COR-L47 (cell line): ENCODE measurements at places on chromosomes 5 and 9.

- DNase-seq: no peak
Measured at GRCh38 chr5:39331861-39332381, 32.4 kb downstream of the C9 start.

DNA sequence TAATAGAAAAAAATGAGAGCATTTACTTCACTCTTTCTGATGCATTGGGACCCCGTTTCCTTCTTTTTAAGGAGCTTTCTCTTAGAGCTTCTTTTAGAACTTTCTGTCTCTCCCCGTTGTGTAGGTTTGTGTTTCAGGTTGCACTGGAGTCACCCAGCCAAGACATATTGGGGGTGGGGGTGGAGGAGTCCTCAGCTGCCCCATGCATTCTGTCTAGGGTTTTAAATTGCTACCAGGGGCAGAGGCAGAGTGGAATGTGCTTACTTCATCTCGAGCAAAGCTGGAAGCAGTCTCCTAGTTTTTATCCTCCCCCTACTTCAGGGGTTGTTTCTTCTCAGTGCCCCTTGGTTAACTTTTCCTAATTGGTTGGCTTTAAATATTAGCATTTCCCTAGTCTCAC, 9.4 kb downstream of the OR2K2 start:
- DNase-seq: no peak

DNA sequence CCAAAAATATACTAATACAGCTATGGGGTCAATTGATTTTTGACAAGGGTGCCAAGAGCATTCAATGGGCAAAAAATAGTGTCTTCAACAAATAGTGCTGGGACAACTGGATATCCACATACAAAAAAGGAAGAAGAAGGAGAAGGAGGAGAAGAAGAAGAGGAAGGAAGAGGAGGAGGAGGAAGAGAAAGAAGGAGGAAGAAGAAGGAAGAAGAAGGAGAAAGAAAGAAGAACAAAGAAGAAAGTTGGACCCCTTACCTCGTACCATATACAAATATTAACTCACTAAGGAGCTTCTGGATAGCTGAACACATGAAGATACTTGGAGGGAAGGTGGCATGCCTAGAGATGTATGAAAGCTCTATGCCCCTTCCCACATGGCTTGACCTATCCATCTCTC, 17.2 kb upstream of the DELE1 start:
- DNase-seq: no peak

- DNase-seq: no peak
Measured at GRCh38 chr9:137411260-137411644, 11.7 kb downstream of the EXD3 start.

DNA sequence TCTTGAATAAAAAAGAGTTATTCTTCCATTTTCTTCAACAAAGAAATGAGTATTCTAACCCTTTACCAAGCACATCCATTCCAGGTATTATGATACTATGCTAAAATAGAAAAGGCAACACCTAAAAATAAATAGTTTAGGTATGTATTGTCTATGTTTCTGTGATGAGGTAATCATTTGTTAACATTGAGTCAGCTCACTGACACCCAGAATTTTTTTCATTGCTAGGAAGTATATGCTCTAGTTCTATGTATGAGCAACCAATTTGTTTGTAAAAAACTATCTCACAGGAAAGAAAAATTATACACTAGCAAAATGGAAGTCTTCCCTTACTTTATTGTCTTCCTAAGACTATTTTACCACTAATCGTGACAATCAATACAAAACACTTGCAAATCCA, 615.6 kb upstream of the GRIN3A start:
- DNase-seq: no peak

GRCh38 chr5:171845040-171845630, 59.5 kb downstream of the SMIM23 start:
- no peak for DNase-seq

GRCh38 chr5:42423285-42424165, at the start of gene GHR:
GHR (plus strand) TSS chr5:42423439; CDS start chr5:42565875, 142,436 bp downstream.
- DNase-seq: peak; percentile 55

- no peak for DNase-seq
Measured at GRCh38 chr5:154653418-154653763, 101.8 kb upstream of the LARP1 start.

- DNase-seq: no peak
Measured at GRCh38 chr9:110809038-110809595, 140.5 kb downstream of the MUSK start.

DNA sequence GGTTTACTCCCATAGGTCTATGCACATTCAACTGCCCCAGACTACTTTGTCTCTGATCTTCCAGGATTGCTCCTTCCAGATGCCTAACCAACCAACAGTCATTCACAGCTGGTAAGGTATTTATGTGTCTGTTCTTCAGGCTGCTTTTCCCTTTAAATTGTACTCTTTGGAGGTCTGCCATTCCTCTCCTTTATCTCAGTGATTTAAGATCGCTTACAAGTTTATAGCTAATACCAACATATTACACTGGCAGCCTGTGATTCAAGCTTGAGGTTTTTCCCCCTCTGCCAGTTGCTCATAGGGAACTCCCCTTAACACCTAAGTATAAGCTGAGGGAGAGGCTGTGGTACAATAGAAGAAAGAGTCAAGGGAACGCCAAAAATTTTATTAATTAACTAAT, 711.7 kb upstream of the EDIL3 start:
- no peak for DNase-seq

DNA sequence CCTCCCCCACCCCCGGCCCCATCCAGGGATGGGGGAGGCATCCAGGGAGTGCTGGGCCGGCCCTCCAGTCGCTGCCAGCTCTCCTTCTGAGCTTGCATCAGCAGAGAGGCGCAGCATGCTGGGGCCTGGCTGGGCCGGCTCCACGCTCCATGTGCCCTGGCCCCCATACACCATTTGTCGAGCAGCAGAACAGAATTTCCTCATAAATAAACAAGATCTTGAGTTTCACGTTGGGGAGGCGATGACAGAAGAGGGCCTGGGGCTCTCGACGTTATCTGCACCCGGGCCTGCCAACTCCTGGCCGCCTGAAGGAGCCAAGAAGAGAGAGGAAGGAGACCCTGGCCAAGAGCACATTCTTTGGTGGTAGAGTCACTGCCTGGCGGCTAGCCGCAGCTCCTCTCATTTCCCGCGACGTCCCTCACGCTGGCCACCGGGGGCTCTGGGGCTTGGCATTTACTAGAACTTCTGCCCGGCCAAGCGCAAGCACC, 177.0 kb downstream of the FGF18 start:
- DNase-seq: no peak

DNA sequence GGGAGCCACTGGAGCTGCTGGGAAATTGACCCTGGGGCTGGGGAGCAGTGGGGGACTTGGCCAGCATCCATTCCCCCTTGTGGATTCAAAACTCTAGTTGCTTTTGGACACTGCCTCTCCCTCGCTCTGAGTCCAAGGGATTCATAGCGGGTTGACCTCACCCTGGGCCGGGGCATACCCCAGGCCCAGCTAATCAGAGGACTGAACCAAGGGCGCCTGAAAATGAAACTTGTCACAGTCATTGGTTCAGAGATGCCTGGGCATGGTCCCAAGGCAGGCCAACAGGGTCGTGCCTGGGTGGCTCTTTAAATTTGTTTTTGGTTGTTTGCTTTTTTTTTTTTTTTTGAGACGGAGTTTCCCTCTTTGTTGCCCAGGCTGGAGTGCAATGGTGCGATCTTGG, 22.6 kb downstream of the STK10 start:
- no peak for DNase-seq

- no peak for DNase-seq
Measured at GRCh38 chr9:123607479-123607878, 251.5 kb downstream of the CRB2 start.

GRCh38 chr9:84383178-84383577, 42.6 kb upstream of the SLC28A3 start:
- no peak for DNase-seq

- DNase-seq: peak; percentile 60
Measured at GRCh38 chr9:136629879-136630661, 32.6 kb upstream of the EGFL7 start.

GRCh38 chr5:44613936-44614335, 194.8 kb upstream of the MRPS30 start:
- no peak for DNase-seq

DNA sequence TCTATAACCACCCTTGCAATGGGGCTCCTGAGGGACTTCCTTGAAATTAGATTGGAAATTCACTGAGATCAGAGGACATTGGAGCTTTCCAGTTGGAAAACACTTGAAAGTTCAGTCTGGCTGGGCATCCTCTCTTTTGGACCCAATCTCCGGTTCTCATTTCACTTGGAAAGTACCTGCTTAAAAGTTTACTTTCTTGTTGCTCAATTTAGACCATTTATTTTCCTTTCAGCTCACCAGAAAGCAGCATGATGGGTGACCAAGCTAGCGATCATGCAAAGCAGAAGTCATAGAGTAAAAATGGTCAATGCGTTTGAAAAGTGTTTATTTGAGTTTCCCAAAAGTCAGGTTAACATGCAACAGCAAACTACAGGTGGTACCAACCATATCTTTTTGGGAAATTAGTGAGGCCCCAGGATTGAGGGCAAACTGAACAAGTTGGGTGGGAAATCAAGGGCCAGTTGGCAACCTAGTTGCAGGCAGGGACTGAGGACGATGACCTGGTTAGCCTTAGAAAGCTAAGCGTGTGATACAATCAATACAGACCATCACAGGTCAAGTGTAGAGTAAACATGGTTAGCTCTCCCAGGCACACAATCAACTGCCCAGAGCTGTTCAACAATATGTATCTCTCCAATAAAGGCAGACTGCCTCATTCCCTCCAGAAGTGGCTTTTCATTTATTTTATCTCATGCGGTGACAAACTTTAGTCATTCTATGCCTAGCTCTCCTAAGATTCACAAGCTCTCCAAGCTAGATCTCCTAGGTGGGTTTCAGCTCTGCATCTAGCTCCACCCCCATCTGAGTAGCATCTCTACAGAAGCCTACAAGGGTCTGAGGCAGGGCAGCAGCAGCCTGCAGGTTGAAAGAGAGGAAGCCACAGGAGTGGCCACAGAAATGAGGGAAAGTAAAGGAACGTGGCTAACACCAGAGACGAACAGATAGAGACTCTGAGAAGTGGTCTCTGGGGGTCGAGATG, 136.9 kb downstream of the UGCG start:
- DNase-seq: no peak

GRCh38 chr9:121651295-121652020, at the start of gene DAB2IP:
DAB2IP (plus strand) TSS chr9:121651634; CDS start chr9:121651776, 142 bp downstream.
- peak; percentile 44 for DNase-seq

GRCh38 chr5:72746736-72747135, 69.7 kb upstream of the TNPO1 start:
- no peak for DNase-seq

GRCh38 chr5:14146725-14147124, 3.6 kb downstream of the TRIO start:
- DNase-seq: no peak

- no peak for DNase-seq
Measured at GRCh38 chr9:136793086-136793946, 2.2 kb downstream of the TMEM141 start.

GRCh38 chr5:142663246-142663645, 22.6 kb downstream of the FGF1 start:
- DNase-seq: no peak

DNA sequence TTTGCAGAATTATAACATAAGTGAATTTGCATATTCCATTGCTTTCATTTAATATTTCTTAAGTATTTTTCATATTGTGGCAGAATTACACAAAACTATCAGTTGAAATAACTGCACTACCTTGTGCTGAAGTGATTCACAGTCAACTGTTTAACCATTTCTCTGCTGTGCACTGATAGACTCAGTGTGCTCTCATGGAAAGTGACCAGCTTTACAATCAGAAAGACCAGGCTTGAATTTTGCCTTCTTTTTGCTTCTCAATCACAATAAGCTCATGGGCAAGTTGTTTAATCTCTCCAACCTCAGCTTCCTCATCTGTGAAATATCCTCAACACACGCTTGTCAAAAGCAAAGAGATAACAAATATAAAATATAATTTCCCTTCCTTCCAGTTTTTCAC, 18.3 kb downstream of the CDK5RAP2 start:
- DNase-seq: no peak

DNA sequence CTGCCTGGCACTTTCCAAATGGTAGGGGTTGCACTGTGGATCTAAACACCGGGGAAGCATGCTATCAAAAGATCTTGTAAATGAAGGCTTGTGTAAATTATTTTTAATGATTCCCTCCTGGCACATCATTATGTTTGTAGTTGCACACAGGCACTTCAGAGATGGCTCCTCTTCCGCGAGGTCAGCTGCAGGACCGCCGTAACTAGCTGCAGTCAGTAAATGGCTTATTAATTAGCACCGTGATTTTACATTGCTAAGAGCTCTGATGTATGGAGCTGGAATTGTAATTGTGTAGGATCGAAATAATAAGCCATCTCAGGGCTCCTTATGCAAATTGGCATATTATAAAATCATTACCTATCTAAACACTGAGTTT, 397.6 kb upstream of the IRX1 start:
- no peak for DNase-seq

DNA sequence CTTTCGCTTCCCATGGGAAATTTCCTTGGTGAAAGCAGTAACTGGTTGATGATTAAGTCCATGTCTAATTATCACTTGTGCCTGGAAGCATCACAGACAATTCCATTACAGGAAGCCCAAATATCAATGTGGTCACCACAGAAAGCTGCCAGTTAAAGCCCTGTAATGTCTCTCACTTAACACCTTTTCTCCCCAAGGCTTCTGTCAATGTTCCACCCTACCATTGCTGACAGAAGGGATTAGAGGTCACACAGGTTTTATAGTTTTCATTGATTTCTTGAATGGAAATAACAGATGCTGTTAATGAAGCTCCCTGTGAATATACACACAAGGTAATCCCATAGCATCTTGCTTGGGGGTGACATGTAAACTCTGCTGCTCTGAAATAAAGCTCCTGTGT, 279.2 kb downstream of the COX7C start:
- DNase-seq: no peak

- no peak for DNase-seq
Measured at GRCh38 chr9:68706363-68707201, 1.5 kb downstream of the PIP5K1B start.

GRCh38 chr5:158718738-158719505, 380.8 kb downstream of the EBF1 start:
- no peak for DNase-seq

DNA sequence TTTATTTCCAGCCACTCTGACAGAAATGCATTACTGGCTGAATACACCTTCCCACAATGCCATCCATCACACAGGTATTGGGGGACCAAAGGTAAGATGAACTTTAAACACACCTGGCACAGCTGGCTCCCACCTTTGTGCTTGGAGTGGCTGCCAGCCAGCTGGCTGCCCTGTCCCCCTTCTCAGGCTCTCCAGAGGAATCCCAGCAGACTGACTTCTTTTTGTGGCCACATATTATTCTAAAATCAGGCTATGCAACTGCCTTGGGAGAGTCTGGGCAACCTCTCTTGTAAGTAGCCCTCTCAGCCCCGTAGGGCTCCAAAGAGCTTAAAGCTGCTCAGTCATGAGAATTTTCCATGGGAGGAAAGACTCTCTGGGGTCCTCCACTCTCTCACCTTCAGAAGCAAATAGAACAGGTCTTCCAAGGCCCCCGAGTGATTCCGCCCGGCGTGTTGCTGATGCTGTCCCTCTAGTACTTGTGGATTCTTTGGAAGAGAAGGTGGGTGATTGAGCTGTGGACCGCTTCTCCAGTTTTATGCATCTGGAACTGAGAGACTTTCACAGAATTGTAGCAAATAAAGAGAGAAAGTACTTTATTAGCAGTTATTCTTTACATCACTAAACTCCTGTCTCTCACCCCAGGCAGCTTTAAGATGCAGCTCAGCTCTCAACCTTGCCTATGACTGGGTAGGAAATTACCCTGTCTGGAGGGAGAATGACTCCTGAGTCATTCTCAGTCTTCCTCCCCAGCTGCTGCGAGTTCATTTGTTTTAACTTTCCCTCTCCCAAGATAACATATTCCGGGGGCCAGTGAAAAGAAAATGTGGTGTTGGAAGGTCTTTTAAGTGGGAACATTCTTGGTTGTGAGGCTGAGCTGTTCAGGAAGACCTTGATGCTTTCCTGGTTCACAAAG, 159.4 kb upstream of the PITX1 start:
- DNase-seq: no peak
